ENCODE measurements at places on chromosomes 1 and 21.

GRCh38 chr1:183842795-183843144, 37.9 kb downstream of the RGL1 start:
- DNase-seq, result no peak

DNA sequence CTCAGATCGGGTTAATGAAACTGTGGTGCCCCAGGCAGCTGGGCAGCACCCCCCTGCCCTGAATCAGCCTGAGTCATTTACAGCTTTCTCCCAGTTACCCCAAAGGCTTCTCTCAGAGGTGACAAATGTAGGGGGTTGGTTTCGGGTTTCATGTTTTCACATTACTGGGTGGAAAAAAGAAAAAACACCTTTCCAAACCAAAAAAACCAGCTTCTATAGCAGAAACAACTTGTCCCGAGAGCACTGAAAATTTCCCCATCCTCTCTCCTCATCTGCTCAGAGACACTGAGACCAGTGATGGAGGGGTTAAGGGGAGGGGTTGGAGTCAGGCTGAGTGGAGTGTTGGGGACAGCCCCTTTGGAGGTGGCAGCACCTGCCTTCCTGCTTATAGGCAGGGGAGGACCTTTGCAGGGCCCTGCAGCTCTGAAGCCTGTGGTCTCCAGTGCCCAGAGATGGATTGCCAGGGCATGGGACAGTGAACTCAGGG, 15.6 kb downstream of the UTP11 start:
- DNase-seq, result no peak

- DNase-seq, result no peak
Measured at GRCh38 chr1:37822906-37823815, 15.2 kb upstream of the YRDC start.

DNA sequence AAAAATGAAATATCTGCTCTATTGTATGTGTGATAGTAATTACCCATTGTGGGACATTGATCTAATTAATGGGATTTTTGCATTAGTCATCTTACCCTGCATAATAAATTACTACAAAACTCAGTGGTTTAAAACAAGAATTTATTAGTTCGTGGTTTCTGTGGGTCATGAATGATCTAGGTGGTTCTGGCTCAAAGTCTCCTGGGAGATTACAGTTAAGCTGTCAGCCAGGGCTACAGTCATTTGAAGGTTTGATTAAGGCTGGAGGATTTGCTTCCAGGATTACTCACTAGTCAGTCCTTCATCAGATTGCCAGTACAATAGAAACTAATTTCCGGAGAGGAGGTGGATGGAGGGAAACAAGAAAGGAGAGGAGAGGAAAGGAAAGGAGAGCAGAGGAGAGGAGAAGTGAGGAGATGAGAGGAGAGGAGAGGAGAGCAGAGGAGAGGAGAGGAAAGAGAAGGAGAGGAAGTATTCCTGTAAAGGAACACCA, 60.4 kb upstream of the TNFSF4 start:
- DNase-seq, result peak; percentile 37

- DNase-seq, result no peak
Measured at GRCh38 chr1:228646717-228647522, 88.4 kb upstream of the RHOU start.

DNA sequence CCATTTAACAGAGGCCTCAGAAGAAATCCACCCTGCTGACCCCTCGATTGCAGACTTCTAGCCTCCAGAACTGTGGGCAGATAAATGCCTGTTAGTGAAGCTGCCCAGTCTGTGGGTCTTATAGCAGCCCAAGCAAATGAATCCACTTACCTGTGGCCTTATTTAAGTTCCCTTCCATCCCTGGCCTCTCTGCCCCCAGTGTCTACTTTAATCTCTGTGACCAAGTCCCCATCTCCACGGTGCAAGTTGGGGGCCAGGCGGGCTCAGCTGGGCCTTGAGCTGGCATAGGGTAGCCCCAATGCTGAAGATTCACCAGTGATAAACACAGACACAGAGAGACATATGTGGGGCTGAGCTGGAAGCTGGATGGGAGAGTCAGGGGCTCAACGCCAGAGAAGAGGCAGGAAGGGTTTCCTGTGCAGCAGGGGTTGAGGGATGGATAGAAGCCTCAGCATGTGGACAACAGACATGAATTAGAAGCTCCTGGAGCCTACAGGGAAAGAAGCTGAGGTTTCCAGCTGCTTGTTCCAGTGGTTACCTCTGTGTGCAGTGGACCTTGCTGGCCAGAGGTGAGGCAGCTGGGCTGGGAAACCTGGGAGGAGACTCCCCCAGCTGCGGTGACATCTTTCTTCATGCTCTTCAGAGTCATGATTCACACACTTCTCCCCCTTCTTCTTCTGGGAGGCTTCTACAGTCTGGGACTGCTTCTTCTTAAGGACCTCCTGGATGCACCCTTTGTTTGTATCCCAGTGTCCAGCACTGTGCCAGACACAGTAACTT, 13.4 kb upstream of the B3GALT5 start:
- DNase-seq, result no peak

GRCh38 chr1:185238447-185238846, 78.6 kb downstream of the IVNS1ABP start:
- DNase-seq, result no peak

- DNase-seq, result no peak
Measured at GRCh38 chr1:223298701-223299100, 65.3 kb downstream of the SUSD4 start.

DNA sequence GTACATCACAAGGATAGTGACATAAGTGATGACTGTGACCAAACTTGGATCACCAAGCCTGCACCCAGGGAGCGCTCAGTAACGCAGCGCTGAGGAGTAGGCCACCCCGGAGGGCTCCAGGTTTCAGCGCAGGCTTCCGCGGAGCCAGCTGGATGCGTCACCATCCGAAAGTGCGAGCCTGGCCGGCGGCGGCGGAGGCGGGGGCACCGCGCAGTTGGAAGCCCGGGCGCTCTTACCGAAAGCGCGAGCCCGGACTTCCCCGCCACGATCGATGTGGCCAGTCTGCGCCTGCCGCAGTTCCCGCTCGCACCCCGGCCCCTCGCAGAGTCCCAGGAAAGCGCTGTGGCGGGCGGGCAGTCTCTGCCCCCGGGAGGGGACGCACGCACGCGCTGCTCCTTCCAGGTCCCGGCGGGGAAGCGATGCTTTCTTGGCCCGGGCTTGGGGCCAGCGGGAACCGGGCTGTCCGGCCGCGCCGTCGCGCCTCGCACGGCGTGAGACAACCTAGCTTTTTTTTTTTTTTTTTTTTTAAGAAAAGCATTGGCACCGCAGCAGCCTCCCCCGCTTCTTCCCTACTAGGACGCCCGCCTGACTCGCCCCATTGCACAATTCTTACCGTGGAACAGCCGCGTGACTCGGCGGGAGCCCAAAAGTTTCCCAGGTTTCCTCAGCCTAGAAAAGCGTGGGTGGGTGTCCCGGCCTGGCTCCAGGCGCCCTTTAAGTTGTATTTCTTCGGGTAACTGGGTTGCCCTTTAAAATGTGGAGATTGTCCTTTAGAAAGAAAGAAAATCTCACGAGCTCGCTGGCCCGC, 36.4 kb upstream of the JAK1 start:
- peak; percentile 75 for DNase-seq

- DNase-seq, result no peak
Measured at GRCh38 chr1:29033829-29034466, 89.8 kb downstream of the TMEM200B start.

- no peak for DNase-seq
Measured at GRCh38 chr1:29152046-29152805, 28.5 kb upstream of the TMEM200B start.

DNA sequence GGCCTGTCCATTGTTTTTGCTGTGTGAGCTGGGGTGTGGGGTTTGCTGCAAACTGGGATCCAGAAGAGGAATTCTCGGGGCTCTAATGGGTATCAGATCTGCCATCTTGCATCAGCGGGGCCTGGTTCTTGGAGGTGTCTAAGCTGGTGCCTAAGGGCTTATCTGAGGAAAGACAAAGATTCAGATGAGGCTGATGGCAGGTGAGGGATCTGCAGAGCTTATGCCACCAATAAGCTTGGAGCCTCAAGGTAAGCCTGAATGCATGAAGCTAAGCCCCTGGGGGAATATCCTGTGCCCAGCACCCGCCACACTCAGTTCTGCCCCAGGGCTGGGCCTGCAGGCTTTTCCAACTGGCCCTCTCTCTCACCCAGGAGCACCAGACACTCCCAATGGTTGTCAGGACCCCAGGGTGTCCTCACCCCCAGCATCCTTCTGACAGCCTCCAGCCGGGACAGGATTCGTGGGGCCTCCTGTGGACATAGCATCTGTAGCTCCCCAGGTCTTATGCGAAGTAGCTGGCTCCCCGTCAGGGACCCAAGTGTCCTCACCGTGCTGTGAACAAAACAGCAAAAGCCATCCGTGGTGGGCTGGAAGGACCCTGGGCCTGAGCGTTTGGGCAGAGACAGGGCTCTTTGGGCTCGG, 9.5 kb upstream of the GSTM3 start:
- no peak for DNase-seq

DNA sequence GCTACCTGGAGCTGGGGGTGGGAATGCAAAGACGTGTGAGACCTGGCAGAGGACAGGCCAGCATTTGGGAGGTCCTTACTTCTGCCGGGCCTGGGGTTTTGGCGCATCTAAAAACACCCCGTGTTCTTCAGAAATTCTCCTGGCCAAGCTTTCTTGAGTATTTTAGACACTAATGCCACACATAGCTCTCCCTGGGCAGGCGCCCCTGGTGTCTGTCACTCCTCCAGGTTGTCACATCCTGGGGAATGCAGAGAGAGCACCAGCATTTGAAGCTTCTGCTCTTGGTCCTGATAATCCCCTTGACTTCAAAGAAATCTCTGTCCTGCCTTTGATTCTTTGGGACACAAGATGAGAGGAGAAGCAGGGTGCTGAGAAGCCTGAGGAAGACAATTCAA, 6.0 kb downstream of the CAPN9 start:
- DNase-seq, result no peak

- no peak for DNase-seq
Measured at GRCh38 chr1:39787468-39787867, 1.2 kb downstream of the BMP8B start.

DNA sequence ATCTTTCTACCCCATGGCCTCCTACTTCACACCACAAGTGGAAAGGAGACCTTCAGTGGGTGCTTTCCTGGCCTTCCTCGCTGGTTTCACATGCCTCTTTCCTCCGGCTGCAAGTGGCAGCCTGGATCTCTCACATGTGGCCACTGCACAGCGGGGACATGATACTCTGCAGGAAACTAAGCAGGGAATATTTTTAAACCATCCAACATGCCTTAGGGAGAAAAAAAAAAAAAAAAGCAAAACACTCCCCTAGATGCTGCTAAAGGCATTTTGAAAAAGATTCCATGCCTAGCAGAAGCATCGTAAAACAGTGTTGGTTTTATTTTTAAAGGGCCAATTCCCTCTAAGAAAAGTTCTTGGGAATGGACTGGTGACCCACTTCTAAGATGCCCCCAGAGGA, 12.2 kb upstream of the GJA5 start:
- DNase-seq, result no peak

DNA sequence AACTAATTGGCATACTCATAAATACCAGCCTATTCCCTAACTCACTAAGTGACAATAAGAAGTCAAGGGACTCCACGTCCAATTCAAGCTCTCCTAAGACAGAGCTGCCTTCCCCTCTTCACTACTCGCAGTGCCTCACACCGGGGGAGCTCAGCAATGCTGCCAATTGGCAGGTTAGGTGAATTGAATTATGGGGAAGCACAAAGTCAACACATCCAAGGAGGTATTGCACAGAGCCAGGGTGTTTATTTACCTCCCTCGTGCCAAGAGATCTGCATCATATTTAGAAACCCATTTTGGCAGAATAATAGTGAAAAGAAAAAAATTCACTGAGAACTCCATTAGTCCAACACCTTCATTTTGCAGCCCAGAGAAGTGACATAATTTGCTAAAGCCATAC, 20.4 kb upstream of the TNR start:
- no peak for DNase-seq

DNA sequence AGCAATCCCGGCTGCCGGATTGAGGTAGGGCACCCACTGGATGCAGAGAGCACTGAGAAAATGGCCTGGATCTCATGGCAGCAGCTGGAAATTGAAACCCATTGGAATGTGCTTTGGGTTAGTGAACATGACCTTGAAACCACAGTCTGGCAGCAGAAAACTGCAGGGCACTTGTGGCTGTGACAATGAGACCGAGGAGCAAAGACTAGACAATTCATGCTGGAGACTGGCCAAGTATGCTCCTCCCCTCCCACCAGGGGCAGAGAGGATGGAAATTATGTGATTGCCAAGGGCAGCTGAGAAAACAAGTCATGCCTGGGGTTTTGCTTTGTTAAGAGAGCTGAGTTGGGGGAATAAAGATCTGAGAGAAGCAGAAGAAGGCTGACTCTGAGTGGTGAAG, 60.7 kb downstream of the ZNF697 start:
- peak; percentile 14 for DNase-seq

DNA sequence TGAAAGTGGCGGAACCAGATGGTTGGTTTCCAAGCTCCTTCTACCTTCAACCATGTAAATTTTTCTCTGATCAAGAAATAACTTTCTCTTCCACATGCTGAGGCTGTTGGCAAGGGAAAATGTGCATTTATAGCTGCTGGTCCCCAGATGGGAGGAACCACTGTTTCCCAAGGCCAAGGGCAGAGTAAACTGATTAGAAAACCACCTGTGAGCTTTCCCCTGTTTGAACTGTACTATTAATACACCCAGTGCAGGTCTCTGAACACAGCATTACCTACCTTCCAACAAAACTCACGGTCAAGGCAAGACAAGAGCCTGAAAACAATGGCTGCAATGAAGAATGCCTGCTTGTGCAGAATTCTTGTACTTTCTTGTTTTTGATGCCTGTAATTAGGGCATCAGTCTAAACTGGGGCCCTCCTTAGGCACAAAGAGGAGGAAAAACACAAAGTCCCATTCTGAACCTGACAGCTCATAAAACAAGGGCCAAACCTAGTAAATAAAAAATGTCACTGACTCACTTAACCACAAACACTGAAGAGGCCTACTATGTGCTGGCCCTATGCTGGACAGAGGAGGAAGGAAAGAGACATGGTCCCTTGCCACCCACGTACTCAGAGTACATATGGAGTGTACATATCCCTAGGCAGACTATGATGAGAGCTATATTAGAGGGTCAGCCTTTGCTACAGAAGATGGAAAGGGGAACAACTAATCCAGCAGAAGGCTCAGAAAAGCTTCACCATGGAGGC, 2.6 kb downstream of the MKNK1 start:
- DNase-seq, result no peak

Measured in T1000 (cell line).